ENCODE measurements at places on chromosomes 3 and 15.

GRCh38 chr3:23192816-23193215 lies 10.3 kb upstream of the UBE2E2 start:
- DNase-seq: peak; percentile 8

DNA sequence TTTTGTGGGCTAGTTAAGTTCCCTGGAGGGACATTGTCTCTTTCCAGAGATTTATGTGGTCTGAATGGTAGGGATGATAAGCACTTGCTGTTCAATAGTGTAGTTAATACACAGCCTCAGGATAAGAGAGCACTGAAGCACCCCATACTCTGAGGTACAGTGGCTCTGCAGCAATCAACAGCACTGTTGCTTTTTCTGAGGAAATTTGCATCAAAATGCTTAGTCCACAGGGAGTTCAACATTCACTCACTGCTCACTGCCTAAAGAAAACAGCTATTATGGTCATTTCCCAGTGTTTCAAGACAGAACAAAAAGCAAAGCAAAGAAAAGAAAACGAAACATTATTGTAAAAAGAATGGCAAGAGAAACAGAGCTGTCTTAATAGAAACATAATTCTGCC lies 441.9 kb downstream of the PLOD2 start:
- DNase-seq: no peak

DNA sequence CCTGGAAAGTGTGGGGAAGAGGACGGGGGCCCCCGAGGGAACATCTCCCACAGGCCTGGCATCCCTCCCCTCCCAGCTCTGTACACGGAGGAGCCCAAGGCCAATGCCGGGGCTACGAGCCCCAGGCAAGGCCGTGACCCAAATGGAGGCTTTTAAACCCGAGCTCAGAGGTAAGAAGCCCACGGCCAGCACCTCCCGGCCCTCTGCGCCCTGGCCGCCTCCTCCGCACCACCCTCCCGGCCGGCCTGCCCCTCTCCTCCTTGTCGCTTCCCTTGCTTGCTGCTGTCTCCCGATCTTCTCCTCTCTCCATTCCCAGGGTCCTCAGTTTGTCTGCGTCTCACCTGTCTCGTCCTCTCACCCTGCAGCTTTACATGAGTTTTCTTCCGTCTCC lies 1.3 kb downstream of the MUC4 start:
- DNase-seq: no peak

GRCh38 chr15:31295658-31296057 lies 31.0 kb upstream of the KLF13 start:
- DNase-seq: no peak

GRCh38 chr15:68340726-68341671 lies 63.5 kb downstream of the FEM1B start:
- no peak for DNase-seq

DNA sequence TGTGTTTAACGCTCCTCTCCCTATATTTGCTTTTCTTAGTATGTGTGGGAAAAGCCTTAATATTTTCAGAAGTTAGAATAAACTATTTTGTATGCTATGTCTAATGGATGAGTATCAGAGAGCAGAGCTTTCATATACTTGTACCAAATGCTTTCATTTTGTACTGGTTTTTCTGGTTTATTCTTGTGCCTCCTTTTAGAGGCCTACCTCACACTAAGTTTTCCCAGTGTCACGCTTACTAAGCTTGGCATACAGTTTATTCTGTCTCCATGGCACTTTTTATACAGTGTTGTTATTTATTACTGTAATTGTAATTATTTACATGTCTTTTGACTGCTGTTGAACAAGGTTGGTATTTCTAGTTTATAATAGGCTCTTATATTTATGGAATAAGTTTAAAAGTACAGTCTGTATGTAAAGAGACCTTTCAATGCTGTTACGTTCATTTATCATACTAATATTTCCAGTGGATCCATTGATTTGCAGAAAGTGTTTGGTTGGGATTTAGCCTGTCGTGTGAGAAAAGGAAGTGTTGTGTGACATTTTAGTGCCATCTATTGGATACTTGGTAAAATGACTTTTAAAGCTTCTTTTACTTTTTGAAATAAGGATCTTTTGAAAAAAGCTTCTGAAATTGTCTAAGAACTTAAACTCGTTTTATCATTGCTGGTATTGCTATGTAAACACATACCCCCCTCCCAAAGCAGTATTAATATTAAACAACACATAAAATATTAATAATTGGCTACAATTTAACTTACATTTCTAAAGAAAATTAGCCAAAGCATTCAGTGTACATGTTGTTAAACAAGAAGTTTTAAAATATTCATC lies 5.2 kb upstream of the EBLN2 start:
- peak; percentile 66 for DNase-seq

GRCh38 chr3:12194209-12194608 lies 35.5 kb upstream of the TIMP4 start:
- DNase-seq: peak; percentile 89

DNA sequence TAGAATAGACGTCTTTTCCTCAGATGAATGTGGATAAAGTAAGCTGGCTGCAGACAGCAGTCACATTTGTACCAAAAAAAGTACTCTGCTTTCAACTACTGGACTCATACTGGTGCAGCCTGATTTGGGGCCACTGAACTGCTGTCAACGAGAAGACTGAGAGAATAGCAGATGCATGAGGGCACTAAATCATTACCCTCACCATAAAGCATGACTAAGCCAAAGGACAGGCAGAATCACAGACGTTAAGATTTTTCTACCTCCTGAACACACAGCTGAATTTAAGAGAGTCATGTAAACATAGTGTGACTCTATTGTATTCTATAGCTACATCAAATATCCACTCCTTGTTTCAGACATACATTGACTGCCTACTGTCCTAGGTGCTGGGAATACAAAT lies 67.8 kb upstream of the CDAN1 start:
- no peak for DNase-seq

- peak; percentile 57 for DNase-seq
Measured at GRCh38 chr15:73631915-73632669, 1.1 kb downstream of the NPTN start.

GRCh38 chr15:52224211-52224610 lies 33.0 kb upstream of the GNB5 start:
- DNase-seq: no peak

DNA sequence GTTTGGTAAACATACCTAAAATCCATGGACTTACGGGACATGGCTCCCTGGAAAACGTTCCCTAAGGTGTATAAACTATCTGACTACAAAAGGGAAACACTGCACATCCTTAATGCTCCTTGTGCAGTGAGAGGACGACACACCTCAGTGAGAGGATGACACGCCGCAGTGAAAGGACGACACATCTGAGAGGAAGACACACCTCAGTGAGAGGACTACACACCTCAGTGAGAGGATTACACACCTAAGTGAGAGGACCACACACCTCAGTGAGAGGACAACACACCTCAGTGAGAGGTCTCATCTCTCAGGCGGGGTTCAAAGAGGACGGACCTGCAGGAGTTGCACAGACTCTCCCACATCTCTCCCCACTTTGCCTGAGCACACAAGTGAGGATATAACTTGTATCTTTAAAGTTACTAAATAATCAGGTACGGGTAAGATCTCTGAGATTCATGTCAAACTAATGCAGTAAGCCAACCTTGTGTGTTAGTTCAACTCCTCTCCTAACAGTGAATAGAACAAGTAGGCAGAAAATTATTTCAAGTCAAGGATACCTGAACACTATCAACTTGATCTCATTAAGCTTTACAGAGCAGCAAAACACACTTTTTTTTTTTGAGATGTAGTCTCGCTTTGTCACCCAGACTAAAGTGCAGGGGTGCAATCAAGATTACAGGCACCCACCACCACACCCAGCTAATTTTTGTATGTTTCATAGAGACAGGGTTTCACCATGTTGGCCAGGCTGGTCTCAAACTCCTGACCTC lies 32.1 kb downstream of the HERC2 start:
- DNase-seq: no peak

Measured in hematopoietic multipotent progenitor cell treated with erythropoietin and hydrocortisone succinate and interleukin-3 and kit ligand, for 4 days (in vitro differentiated cells).